Esophagus mucosa (tissue), 1 donor: ENCODE measurements at places on chromosomes 12 and 14.
A peak's percentile ranks its signal among the peaks of the same experiment; 100 is the strongest.

GRCh38 chr12:64828713-64829112 is 4.3 kb downstream of the TBC1D30 start:
- no peak for ATAC-seq

DNA sequence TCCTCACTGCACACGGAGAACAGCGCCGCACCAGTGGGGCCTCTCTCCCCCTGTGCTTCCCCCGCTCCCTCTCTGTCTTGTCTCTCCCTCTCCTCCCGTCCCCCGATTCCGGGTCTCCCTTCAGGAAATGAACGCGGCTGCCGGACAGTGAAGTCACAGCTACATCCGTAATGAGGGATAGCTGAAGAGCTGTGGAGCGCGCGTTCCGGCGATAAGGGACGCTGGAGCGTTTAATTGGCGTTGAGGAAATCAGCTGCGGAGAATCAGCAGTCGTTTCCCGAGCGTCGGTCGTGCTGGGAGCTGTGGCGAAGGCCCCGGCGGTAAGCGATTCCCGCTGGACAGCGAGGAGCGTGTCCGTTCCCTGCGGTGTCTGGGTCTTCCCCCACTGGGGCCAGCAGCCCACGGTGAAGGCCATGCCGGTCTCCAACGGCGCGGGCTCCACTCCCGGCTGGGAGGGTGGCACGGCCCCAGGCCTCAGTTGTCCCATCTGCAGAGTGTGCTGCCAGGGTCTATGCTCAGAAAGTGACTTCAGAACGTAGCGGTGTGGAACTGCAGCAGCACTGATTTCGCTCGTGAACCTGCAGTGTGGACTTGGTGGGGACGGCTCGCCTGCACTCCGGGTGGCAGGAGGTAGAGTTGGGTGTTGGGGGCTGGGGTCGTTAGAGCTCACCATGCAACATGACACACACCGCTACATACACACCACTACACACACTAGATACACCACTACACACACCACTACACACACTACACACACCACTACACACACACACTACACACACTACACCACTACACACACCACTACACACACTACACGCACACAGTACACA is 10.9 kb downstream of the NOC4L start:
- no peak for ATAC-seq

DNA sequence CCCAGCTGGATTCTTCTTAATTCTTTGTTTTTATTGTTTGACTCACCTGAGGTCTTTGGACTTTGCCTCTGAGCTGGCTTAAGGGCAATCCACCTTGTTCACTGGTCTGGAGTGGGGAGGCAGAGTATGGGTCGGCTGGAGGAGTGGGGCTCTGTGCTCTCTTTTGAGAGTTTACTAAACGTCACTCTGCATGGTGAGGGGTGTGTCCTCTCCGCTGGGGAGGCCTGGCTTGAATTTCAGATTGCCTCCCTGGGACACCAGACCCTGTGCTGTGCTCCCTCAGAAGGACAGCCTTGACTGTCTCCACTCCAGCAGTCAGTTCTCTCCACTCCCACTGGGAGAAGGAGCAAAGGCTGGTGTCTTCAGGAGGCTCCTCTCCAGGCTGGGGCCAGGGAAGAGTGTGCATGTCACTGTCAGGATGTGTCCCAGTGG is 1.9 kb upstream of the MTA1 start:
- ATAC-seq: no peak

- no peak for ATAC-seq
Measured at GRCh38 chr12:55250944-55251343, 6.5 kb downstream of the OR6C74 start.

DNA sequence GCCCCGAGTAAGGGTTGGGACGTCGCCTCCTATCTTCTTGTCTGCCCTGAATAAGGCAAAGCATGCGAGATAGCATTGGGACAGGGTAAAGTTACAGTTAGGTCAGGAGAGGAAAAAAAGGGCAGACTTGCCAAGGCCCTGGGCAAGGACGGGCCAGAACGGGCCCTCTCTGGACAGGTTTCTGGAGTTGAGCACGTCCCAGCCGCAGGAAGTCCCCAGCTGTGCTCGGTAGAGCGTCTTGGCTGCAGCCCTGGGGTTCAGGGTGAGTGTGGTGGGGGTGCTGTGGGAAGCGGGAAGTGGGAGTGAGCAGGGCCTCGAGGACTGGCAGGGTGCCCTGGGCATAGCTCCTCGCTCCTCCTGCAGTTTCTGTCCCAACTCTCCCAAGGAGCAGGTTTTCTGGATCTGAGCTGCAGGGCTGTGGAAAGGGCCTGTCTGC is 5.4 kb downstream of the RPS6KL1 start:
- peak; percentile 61 for ATAC-seq

- ATAC-seq: no peak
Measured at GRCh38 chr12:123111498-123112165, 39.3 kb downstream of the PITPNM2 start.

- ATAC-seq: peak; percentile 21
Measured at GRCh38 chr14:22979748-22980392, 2.5 kb downstream of the AJUBA start.

DNA sequence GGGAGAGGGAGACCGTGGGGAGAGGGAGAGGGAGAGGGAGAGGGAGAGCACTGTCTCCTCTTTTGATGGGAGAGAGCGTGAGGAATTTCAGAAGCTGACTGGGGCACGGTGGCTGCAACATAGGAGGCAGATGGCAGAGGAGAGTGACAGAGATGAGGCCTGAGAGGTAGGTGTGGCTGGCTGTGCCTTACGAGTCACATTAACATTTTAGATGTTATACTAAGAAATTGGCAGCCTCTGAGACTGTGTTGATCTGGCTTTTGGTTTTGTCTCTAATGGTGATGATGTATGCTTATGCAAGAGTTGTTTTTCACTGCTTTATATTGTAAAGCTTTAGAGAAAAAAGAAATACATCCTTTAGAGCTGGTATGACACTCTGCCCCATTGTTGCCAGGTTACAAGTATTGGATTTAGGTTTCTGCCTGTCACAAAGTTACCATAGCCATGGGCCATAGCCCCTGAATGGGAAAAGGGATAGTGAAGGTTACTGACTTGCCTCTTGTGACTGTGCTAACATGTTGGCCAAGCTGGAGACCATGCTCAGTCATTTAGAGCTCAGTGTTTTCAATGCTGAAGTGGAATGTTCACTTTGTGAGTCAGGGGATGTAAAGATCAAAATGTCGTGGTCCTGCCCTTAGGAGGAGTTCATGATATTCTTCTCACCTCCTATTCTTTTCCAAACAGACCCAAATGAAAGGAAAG is 186.2 kb downstream of the SYNE2 start:
- ATAC-seq: no peak

GRCh38 chr12:52127683-52128450 is 48.4 kb downstream of the SMIM41 start:
- ATAC-seq: no peak

GRCh38 chr12:104177663-104178501 is 37.7 kb upstream of the TXNRD1 start:
- ATAC-seq: peak; percentile 46

DNA sequence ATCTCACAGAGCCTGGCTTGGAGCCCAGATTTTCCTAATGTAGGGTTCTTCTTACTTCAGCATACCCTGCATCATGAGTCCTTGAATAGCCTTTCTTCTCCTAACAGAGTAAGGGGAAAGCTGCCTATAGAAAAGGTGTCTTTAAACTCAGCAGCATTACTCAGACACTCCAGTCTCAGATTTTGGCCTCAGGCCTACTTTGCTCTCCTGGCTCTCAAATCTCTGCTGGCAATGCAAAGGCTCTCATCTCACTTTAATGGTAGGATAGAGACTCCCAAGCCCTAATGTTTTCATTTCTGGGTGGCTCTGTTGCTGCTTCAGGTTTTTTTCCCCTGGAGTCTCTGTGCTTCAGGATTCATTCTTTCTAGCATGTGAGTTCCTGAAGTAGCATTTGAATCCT is 9.1 kb upstream of the NKX2-8 start:
- ATAC-seq: no peak

DNA sequence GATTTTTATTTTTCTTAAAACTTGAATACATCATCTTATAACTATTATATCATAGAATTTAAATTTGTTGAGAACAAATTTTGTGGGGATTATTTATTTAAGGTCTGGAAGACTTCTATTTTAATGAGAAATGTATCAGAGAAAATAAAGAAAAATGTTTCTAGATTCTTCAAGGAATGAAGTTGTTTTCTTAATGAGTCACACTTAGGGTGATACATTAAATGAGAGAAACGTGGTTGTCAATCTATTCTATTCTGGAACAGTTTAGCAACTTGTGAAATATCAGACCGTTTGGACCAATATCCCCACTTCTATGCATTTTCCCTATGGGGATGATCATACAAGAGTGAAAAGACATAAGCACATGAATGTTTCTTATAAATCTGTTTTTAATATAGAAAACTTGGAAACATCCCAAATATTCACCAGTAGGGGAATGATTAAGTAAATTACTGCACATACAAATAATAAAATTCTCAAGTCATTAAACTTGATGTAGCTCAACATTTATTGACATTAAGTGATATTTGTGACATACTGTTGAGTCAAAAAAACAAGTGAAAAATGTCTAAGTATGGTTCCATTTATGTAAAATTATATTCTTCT is 88.5 kb downstream of the E2F7 start:
- no peak for ATAC-seq

DNA sequence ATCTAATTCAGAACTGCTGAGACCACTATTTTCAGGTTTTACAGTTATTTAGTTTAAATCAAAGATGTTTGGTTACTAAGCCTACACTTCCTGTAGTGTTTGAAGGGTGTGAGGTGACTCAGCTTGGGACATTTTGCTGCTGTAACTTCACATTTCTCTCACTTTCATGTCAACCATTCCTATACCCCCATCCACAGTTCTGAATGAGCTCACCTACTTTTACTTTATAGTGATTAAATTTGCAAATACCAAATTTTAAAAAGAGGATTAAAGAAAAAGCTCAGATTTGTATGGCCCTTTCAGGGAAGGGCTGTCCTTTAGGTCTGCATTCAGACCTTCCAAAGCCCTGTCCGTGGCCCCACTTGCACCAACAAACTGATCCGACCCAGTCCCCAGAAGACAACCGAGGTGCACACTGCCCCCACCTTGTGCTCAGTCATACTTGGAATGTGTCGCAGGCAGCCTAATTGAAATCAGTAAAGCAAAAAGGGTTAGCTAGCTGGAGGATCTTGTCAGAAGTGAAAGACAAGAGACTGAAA is 174.4 kb downstream of the MON2 start:
- no peak for ATAC-seq

DNA sequence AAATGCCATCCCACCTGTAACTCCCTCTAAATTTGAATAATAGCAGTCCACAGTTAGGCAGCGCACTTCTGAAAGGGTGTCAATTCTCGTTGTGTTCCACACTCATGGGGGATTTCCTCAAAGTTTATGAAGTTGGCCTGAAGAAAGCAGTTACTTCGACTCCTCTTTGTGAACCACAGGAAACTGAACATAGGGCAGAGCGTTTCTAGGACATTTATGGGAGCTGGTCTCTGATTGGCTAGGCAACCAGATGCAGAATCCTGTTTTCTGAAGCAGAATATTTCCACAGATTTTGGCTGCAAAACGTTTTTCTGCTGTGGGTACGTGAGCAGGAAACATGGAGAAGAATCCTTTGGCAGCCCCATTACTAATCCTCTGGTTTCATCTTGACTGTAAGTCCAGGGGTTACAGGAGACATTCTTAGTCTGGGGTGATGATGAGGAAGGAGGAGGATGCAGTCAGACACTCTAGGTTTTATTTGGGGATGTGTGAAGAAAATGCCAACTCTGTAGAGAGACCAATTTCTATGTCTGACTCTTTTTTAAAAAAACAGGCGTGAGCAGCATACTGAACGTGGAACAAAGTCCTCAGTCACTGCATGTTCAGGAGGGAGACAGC is 431.5 kb upstream of the OR4E1 start:
- ATAC-seq: no peak

DNA sequence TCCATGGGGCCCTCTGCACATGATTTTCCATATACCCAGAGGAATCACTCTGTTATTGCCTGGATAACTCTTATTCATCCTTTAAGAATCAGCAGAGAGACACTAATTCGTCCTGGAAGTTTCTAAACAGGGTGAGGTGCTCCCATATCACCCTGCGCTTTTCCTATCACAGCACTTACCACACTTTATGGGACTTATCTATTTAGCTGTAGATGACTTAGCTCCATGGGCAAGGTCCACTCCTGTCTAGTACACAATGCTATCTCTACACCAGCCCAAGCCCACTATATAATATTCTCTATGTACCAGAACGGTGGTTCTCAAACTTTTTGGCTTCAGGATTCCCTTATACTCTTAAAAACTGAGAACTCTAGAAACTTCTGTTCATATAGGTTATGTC is 111.7 kb downstream of the EFCAB11 start:
- ATAC-seq: no peak
